Tibial artery (tissue), 4 donors: ENCODE measurements at places on chromosomes 2 and 18.

GRCh38 chr2:170819680-170820664 is 3.3 kb downstream of the GAD1 start:
- DNase-seq = no peak

DNA sequence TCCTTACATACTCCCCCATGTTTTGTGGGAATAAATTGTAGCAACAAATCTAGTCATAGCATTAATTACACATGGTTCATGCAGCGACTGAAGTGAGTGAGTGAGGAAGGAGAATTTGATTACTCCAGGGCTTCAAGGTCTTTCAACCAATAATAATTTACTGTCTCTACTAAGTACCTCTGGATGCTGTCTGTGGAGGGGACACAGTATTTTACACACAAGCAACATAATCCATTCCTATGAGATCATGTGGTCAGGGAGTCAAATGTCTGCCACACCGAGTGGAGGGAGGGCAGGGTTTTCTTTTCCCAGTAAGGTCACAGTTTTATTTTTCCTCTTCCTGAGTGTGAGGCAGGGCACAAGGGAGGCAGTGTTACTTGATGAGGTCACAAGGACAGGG is 334.7 kb upstream of the CELF4 start:
- DNase-seq = no peak

- no peak for DNase-seq
Measured at GRCh38 chr2:206040525-206040924, 45.4 kb downstream of the INO80D start.

GRCh38 chr2:207338220-207338607 is 172.5 kb upstream of the KLF7 start:
- no peak for DNase-seq

DNA sequence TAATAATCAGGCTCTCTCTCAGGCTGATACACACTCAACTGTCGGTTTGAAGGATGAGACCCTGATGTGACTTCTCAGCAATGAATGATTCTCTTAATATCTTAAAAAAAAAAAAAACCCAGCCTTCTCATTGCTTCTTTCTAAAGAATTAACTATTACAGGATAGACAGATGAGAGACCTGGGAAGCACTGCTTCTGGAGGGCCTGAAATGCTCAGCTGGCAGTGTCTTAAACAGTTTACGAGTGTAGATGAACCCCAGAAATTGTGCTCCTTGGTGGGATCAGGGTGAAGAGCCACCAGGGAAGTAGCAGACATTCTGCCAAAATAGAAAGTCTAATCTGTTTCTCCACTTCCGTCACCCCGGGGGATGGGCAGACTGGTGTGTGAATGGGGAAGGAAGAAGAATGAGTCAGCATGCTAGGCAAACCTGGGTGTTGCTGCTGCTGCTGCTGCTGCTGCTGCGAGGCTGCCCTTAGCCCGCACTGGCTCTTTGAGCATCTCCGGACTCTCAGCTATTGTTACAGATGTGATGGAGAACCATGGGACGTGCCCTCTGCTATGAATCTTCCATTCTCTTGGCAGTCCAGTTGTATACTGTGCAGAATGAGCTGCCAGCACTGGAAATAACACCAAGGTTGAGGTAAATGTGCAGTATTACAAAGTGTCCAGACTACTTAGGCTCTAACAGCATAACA is 158.4 kb downstream of the SETBP1 start:
- DNase-seq = peak; percentile 85

DNA sequence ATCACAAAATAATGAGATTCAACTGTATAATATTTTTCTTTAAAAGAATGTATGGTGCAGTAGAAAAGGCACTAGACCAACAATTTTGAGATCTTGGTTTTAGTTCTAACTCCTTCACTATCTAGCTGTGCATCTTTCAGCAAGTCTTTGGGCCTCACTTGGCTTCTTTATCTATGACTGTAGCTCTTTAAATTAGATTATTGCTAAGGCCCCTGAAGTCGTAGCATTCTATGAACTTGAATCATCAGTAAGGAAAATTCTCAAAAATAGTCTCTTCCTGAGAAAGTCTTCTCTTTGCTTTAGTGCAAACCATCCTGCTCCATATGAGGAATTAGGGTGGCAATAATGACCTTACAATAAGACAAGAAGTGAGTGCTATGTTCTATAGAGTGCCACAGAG is 140.4 kb downstream of the FTCDNL1 start:
- no peak for DNase-seq

DNA sequence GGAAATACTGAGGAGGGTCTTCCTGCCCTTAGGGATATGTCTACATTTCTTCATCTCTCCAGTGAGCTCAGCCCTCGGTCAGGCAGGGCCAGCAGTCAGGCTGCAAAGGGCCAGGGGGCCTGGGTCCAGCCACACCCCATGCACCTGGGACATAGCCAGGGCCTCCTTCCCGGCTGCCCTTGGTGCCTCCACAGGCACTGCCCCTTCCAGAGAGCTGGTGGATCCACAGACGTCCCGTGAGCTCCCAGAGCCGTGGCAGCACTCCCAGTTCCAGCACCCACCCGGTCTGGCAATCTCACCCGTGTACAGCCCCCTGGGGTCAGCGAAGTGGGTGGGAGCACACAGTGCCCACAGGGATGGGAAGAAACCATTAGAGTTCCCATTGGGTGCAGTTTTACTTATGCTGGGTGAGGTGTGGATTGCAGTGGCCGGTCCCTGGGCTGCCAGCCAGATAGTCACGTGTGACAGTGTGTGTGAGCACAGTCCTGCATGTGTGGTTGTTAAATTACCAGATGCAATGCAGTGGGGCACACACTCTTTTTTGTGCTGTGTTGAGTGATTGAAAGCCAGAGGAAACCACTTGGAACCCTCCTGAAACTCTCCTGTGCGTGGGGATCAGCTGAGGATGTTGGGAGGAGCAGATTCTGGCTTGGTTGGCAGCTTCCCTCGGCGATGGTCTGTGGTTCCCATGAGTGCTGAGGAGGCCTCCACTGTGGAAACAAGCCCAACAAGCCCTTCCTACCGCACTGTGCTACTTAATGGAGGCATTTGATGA is 131.0 kb downstream of the SNTG2 start:
- DNase-seq = peak; percentile 43

DNA sequence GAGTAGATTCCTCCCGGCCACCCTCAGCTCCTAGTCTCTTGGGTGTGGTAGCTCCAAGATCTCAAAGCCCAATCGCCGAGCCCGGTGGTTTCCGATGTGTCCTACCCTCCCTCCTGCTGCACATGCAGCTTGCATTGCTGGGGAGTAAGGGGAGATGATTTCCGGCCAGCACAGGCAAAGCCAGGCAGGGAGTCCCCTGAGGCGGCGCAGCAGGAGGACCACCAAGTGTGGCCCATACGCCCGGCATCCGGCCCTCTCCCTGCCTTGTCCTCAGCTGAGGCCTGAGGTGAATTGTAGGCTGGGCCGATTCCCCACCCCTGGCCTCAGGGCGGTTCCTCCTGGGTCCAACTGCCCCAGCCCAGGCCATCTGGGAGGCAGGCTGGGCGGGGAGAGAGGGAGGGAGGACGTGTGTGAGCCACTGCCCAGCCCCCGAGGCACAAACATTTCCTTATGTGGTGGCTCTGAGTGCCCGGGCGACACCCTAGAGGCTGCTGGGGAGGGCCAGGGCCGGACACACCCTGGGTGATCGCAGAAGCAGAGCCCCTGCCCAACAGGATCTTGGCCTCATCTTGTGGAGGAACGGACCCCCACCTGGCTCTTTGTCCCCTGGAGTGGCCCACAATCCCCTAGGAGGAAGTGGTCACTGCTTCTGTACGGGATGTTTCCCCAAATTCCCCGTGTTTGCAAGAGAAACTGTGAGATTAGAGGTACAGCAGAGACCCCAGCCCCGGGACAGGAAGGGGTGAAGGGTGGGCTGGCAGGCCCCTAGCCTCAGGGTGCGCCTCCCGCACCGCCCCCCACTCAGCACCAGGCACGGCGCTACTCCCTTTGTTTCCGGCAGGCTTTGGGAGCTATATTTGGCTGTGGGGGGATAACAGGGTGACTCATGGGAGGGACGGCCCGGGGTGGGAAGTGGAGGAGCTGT is 41.9 kb upstream of the PTMA start:
- peak; percentile 98 for DNase-seq

DNA sequence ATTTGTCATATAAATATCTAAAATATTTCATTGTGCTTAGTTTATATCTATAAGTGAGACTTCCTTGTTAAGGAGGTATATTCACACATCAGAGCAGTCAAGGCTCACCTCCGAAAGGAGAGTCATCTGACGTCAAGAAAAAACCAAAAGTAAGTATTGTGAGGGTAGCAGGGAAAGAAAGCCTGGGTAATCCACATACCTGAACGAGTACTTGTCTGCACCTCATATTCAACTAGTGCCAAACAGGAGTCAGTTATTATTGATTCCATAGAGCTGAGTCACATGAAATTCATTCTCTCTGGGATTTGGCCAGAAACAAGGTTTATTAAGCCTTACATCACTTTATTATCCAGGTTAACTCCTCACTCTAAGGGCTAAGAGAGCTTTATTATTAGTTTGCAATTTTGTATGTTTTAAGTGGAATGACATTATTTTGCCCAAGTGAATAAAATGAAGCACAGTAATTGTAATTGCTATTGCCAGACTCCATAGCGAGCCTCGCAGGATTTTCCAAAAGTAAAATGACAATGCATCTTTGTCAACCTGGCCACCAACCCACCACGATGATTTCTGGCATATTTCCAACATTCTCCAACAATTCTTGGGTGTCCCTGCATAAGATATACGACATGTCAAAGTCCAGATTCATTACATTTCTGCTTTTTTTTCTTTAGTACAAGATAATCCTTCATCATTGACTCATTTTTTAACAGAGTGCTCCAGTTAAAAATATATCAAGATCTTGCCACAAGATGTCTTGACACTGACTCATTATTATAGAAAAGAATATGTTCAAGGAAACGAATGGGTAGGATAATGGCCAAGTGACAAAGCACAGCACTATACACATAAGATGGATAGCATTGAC is 1210.4 kb upstream of the ACVR2A start:
- DNase-seq = no peak

- no peak for DNase-seq
Measured at GRCh38 chr2:127913808-127914457, 28.2 kb upstream of the AMMECR1L start.

GRCh38 chr2:188013767-188014166 is 277.9 kb upstream of the GULP1 start:
- DNase-seq = no peak

- peak; percentile 21 for DNase-seq
Measured at GRCh38 chr2:184597571-184597991, 748 bp upstream of the ZNF804A start.

DNA sequence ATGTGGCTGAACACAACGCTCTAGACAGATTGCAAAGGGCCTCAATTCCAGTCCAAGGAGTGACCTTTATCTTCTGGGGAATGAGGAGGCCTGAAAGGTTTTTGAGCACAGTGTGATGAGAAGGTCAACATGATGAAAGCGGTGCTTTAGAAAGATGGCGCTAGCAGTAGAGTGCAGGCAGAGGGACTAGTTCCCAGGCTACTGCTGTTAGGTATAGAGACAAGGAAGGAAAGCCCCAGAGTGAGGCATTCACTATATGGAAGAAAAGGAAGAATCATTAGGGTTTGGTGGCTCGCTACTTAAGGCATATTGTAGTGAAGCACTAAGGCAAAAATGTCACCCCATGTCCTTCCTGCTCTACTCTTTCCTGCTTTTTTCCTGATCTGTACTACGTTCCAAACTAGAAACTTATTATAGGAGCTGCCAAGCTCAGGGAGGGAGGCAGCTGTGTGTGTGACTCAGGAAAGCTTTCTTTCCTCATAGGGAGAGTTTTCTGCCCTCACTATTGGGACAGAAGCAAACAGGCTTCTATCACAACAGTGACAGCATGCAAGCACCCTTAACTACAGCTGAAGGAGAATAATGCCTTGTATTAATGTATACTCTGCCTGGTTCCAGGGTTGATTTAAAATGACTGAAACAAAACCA is 160.8 kb upstream of the CAVIN2 start:
- DNase-seq = no peak

DNA sequence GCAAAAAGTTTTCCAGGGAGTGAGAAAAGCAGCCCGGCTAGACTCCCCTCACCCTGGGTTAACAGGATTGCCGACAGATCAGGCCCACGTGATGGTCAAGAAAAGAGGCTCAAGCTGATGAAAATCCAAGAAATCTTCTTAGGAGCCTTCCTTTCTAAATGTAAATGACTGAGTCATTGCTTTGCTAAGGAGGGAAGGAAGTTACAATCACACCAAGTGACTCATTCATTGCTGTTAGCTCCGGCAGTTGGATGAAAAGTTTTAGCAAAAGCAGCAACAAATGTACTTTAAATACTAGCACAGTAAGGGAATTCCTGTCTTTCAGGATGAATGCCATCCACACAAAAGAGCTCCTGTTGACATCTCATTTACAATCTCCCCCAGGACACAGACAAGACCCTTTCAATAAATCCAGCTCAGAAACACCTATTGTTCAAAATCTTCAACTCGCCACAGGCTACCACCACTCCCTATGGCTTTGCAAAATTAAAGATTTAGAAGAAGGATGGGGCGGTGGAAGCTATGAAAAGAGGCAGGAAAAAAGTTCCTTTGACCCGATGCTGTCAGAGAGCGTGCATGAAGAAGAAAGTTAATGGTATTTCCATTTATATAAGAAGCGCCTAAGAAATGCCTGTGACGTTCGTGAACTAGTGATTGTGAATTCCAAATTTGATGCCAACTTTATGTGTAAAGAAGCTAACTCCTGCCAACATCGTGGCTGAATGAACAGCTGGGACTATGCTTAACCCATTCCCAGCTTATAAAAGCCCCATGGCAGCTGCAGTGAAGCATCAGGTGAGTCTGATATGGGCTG is 153.7 kb downstream of the TGIF1 start:
- no peak for DNase-seq

DNA sequence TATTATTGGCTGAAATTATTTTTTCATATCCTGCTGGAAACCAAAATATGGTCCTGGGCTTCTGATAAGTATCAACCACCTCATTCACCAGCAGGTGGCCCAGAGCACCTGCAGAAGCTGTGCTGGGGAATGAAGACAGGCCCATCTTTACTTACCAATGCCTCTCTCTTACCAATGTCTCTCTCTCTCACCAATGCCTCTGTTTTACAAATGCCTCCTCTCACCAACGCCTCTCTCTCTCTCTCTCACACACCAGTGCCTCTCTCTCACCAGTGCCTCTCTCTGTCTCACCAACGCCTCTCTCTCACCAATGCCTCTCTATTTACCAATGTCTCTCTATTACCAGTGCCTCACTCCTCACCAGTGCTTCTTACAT is 2.3 kb upstream of the MAL start:
- DNase-seq = no peak

DNA sequence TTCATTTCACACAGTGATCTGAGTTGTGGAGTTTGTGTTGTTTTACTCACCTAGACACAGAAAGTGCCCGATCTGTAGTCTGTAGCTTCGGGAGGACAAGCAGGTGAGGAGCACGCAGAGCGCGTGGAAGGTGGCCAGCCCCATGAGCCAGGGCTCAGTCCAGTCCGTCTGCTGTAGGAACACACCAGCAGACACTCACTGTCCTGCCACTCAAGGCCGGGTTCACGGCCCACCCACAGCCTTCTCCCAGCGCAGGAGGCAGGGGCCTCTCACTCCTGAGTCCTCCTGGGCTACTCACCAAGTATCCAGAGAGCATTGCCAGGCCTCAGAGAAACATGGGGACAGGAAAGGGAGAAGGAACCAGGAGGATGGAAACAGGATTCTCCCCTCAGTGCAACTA is 1.7 kb downstream of the TMEM18 start:
- DNase-seq = no peak
